ENCODE measurements at places on chromosomes 12 and 14.

DNA sequence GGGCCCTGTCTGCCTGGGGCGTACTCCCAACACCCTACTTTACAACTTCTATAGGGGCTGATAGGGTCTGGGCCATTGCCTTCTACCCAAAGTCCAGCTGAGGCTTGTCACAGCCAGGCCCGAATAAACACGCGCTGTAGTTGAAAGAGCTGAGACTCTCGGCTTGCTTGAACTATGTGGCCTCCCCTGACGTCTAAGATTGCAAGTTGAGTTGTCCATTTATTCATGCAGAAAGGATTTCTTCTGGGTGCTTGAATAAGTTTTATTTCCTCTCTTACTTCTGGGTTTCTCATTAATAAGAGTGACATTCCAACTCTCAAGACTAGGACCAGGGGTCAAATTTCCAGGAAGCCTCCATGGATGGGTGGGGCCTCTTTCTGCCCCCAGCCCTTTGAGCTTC lies 74.4 kb upstream of the VRK1 start:
- no peak for DNase-seq

- no peak for DNase-seq
Measured at GRCh38 chr14:81963846-81964245, 430.2 kb upstream of the SEL1L start.

GRCh38 chr14:105363847-105364708 lies 34.3 kb upstream of the TEX22 start:
- DNase-seq: no peak

DNA sequence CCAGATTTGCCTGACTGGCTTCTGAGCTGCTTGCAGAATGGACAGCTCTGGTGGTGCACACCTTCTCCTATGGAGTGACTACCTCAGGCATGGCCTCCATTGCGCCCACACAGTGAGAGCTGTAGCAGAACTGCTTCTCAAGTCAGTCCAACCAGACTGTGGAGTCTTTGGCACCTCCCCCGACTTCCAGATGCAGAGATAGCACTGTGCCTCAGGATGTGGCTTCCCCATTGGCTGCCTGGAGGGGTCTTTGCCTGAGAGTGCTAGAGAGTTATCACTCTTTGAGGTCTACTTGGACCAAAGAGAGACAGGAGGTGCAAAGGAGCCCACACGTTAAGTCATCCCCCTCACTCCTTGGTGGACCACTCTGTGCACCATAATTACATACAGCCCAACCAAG lies 44.8 kb upstream of the FRS2 start:
- no peak for DNase-seq

DNA sequence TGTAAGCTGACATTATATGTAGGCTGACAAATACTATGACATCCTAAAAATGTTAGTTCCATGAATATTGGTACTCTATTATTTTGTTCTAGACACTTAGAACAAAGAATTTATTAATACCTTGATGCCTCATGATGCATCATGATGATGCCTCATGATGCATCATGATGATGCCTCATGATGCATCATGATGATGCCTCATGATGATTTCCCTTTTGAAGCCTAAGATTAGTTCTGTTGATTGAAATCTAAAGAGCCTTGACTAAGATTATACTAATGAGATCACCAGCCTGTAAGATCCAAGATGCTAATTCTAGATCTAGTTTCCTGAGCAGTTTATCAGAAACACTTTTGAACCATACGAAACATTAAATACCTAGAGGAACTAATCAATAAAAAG lies 4.6 kb upstream of the CEP128 start:
- DNase-seq: no peak

DNA sequence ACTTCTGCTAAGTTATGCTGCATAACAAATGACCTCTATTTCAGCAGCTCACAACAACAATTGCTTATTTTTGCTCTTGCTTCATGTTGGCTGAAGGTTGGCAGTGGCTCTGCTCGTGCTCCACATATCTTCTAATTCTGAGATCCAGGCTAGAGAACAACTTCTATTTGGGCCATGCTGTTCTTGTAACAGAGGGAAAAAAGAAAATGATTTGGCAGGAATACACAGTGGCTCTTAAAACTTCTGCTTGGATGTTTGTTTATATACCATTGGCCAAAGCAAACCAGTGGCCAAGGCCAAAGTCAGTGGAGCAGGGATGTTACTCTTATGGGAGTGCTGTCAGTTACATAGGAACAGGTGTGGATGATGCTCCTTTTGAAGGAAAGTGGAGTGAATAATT lies 32.1 kb downstream of the GPHN start:
- no peak for DNase-seq

- no peak for DNase-seq
Measured at GRCh38 chr12:93403988-93404803, 26.5 kb downstream of the NUDT4 start.

DNA sequence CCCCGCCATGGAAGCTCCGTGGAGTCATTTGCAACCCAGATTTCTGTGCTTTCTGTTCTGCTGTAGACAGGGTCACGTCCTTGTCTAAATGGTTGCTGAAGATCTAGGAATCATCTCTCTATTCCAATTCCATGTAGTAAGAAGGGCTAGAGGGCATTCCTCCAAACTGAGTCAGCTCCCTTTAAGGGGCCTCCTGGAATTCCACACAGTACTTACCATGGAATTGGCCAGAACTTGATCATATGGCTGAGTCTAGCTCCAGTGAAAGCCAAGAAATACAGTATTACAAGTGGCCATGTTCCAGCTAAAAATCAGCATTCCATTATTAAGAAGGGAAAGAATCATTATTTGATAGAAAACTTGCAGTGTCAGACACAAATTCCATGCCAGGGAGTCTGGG lies 171.9 kb downstream of the PRKCH start:
- peak; percentile 50 for DNase-seq

GRCh38 chr14:68574906-68575305 lies 218.0 kb downstream of the ZFP36L1 start:
- peak; percentile 66 for DNase-seq

DNA sequence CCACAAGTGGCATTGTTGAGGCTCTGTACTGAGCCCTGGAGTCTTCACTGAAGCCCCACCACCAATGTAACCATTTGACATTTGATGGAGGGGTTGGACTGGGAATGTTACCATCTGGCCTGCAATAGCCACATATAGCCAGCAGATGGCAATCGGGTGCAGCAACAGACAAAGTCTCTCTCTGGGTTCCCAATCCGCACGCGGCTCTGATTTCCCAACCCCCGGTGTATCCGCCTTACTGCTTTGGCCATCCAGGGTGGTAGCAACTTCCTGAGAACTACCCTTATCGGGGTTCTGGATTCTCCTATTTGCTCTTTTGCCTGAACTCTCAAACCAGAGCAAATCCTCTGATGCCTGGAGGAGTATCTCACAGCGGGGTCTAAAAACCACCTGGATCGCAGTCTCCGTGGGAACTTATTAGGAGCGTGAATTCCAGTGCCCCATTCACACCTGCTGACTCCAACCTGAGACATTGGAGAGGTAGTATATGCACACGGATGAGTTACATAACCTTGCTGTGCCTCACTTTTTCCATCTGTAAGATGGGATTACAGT lies 14.2 kb downstream of the VRTN start:
- DNase-seq: peak; percentile 81

GRCh38 chr12:125208942-125209341 lies 143.7 kb downstream of the AACS start:
- DNase-seq: no peak

DNA sequence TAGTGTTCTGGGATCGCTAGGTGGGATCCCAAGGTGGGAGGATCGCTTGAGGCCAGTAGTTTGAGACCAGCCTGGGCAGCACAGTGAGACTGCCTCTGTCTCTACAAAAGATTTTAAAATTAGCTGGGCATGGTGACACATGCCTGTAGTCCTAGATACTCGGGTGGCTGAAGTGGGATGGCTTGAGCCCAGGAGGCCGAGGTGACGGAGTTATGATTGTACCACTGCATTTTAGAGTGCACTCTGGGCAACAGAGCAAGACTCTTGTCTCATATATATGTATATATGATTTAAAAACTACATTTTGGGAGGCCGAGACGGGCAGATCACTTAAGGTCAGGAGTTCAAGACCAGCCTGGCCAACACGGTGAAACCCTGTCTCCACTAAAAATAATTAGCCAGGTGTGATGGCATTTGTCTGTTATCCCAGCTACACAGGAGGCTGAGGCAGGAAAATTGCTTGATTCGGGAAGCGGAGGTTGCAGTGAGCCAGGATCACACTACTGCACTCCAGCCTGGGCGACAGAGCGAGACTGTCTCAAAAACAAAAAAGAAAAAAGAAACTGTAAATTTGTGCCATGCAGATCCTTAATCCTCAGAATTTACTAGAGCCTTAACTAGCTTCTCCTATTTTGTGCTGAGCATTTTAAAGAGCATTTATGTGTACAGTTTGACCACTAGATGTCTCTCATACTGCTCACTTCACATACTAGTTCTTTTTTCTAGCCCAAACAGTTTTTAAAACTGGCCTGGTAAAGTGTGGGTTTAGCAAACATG lies 114.8 kb downstream of the MON2 start:
- peak; percentile 64 for DNase-seq

GRCh38 chr12:51238037-51238509 lies 553 bp upstream of the DAZAP2 start:
- no peak for DNase-seq

- DNase-seq: no peak
Measured at GRCh38 chr12:120159509-120160237, 34.8 kb downstream of the GCN1 start.

GRCh38 chr12:115383668-115384067 lies 699.7 kb upstream of the TBX3 start:
- no peak for DNase-seq

- no peak for DNase-seq
Measured at GRCh38 chr14:89673512-89674225, 256.6 kb upstream of the FOXN3 start.

DNA sequence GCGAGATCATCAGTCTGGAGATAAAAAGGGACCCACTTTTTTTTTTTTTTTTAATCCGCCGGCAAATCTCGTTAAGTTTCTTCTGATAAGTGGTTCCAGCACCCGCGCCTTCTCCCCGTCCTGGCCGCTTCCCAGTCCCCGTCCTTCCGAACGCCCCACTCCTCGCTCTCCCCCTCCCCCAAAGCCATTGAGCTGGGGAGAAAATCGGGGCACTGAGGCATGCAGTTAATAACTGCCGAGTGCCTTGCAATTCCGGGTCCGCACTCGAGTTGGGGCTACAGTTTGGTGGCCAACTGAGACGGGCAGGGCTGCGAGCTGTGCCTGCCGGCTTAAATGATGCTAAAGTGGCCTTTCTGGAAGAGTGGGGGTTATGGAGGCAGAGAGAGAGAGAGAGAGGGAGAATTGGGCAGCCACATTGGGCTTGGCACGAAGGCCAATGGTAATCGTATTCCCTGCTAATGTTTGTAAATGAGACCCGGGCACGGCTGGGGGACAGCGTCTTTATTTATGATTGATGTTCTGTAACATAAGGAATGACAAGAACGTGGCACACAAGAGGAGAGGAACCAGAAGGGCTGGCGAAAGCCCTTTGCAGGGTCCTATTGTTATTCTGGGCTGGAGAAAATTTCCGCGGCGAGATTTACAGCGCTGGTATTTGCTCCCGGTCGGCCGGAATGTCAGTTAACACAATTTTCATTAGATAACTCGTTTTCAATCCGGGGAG lies 115.4 kb upstream of the MYL2 start:
- DNase-seq: no peak

GRCh38 chr12:119440803-119441360 lies 106.4 kb downstream of the CCDC60 start:
- DNase-seq: no peak

DNA sequence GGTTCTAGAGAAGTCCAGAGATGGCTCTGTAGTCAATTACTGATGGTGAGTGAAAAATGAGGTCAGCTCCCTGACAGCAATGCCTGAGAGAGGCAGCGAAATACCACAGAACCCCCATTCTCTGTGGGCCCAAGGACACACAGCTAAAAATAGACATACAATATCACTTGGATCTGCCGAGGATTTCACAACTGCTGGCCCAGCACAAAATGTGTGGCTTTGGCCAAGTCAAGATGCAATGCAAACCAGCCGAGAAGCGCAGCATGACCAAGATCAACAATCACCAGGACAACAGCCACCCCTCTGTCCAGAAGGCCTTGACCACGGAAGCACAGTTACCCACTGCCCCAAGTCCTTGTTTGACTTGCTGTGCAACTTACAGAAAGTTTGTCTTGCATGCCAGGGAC lies 52.2 kb downstream of the CKAP4 start:
- DNase-seq: peak; percentile 86

- no peak for DNase-seq
Measured at GRCh38 chr12:25705261-25705660, 152.2 kb upstream of the LMNTD1 start.

DNA sequence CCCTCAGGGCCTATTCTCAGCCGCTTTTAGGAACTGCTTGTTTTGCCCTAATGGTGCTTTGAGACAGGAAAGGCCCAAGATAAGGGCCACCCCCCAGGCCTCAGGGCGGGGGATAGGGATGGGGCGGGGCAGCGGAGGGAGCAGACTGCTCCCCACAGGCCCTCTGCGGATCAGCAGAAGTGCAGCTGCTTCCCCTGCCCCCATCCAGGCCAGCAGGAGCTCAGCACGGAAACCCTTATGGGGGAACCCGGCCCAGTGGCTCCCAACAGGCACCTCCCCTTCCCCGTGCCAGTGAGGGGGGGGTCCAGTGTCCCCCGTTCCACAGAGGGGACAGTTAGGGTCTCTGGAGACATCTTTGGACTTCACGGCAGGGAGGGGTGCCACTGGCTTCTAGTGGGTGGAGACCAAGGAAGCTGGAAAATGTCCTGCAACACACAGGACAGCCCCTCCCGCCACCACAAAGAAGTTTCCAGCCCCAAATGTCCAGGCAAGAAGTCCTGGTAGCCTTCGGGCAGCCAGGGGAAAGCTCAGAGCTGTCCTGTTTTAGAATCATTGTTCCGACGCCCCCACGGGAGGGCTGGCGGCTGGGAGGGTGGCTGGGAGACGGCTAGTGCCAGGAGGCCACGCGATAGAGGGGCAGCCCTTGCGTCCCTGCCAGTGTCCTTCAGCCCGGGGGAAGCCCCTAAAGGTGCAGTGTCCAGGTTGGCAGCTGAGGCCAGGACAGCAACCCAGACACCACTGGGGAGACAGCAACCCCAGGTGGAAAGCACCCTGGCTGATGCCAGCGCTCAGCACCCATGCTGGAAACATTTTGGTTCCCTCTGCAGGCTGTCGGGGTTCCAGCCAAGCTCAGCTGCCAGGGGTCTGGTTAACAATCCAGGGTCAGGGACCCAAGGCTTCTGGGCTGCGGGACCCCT lies 10.4 kb upstream of the GPR132 start:
- peak; percentile 80 for DNase-seq

DNA sequence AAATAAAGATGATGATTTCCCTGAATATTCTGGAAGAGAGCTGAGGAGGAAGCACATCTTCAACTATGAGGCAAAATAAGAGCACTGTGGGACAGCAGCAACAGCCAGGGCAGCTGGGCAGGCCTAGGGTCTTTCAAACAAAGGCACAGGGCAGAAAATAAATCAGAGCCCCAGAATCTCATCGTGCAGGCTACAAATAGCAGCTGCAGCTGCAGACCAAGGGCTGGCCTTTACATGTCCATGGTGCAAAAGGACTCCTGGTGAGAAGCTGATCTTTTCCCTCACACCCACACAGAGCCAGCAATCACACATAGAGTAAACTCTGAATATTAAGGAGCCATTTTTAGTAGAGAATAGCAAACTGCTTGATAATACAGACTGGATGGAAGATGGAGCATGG lies 13.6 kb upstream of the MYBPC1 start:
- peak; percentile 34 for DNase-seq
